Anterior cingulate cortex (tissue), 58 donors: ENCODE measurements at places on chromosomes 6 and 20.

DNA sequence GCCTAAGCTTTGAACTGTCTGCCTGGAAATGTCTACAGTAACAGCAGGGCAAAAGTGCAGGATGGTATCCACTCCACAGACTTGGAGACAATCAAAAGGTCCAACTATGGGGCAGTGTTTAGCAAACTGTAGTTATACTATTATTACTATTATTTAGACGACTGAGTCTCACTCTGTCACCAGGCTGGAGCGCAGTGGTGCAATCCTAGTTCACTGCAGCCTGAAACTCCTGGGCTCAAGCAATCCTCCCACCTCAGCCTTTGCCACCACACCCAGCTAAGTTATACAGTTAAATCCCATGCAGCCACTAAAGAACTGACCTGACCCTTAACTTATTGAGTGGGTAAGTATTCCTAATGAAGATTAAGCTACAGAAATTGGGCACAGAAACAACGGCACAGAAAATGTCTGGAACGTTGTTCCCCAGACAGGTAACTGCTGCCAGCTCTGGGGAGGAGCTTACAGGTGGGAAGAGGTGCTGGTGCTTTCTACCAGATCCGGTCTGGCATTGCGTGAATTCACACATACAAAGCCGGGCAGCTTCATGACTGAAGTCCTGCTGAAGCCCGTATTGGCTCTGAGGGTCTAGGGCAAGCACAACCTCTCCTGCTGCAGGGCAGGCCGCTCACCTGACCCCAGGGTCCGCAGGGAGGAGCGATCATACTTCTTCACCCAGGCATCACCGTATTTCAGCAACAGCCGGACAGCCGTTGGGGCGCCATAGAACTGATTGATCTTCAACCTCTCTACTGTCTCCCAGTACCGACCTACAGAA is 27.0 kb upstream of the APMAP start:
- DNase-seq: no peak

- no peak for DNase-seq
Observed at GRCh38 chr20:32796981-32797451, 22.7 kb upstream of the MAPRE1 start.

DNA sequence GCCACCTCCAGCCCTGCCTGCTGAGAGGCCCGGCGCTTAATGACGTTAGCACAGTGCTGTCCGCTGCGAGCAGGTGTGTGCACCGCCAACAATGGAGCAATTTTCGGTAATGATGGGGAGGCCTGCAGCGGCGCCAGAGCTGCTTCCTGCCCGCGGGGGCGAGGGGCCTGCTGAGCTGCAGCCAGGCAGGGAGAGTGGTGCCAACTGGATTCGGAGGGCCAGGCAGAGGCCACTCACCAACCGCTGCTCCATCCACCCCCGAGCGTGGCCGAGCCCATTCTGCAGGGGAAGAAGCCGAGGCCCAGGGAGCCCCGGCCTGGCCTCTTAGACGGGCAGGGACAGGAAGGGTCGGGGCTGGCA is 9.6 kb downstream of the HRH3 start:
- DNase-seq: no peak

DNA sequence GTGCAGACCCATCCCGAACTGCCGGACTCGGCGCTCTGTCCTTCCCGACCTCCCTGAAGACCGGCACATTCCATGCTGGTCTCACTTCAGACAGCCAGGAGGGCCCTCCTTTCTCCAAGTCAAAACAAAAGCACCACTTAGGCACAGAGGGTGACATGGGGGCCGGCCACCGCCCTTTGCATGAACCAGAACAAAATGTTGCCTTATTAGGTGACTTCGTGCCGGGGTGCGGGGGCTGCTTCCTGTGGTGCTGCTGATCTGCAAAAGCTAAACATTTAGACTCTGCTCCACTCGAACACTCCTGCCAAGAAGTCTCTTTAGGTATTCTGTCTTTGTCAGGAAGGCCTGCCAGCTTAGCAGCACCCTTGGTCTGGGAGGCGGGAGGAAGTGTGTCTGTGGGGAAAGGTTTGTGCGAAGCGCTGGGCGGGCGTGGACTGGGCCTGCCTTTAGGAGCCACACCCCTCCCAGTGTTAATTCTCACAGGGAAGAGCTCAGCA is 133.8 kb downstream of the SMOC2 start:
- no peak for DNase-seq

GRCh38 chr6:98716341-98716740 is 118.0 kb upstream of the POU3F2 start:
- no peak for DNase-seq

DNA sequence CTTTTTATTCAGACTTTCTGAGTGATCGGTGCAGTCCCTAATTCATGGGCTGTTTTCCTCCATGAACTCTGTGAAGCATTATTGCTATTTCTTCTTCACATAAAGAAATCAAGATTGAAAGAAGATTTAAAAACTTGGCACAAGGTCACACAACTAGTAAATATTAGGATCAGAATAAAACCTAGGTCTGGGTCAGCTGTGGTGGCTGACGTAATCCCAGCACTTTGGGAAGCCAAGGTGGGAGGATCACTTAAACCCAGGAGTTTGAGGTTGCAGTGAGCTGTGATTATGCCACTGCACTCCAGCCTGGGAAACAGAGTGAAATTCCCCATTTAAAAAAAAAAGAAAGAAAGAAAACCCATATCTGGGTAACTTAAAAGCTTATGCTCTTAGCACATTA is 1.4 kb downstream of the ZSCAN9 start:
- no peak for DNase-seq

GRCh38 chr6:16436550-16436949 is 198.2 kb downstream of the GMPR start:
- DNase-seq: no peak

- DNase-seq: no peak
Observed at GRCh38 chr20:7291323-7291943, 523.9 kb downstream of the BMP2 start.

DNA sequence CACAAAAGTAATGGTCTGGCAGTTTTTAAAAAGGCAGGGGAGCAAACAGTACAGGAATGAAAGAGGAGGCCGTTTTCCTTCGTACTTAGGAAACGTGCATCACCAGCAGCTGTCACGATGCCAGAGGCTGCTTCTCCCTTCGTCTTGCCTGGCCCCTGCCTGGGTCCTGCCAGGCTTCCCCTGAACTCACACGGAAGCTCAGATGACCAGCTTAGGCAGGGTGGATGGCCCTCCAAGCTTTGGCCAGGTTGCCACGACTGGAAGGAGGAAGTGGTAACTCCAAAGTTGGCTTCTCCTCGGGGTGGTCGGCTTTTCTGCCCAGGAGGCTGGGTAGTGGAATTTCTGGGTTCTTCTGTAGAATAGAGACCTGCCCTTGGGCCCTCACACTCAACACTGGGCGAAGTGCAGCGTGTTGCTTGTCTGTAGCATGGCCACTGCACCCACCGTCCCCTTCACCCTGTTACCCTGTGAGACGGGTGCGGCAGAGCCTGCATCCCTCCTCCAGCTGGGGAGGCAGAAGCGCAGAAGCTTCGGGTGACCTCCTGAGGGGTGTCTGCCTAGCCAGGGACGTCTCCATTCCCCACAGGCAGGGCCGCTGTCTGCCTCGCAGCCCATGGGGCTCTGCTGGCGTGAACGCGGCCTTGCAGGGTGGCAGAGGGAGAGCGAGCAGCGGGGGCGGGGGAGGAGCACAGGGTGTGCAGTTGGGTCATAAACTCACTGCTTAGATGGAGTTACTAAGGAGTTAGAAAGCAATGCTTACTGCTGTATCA is 18.4 kb upstream of the RBM38 start:
- no peak for DNase-seq

DNA sequence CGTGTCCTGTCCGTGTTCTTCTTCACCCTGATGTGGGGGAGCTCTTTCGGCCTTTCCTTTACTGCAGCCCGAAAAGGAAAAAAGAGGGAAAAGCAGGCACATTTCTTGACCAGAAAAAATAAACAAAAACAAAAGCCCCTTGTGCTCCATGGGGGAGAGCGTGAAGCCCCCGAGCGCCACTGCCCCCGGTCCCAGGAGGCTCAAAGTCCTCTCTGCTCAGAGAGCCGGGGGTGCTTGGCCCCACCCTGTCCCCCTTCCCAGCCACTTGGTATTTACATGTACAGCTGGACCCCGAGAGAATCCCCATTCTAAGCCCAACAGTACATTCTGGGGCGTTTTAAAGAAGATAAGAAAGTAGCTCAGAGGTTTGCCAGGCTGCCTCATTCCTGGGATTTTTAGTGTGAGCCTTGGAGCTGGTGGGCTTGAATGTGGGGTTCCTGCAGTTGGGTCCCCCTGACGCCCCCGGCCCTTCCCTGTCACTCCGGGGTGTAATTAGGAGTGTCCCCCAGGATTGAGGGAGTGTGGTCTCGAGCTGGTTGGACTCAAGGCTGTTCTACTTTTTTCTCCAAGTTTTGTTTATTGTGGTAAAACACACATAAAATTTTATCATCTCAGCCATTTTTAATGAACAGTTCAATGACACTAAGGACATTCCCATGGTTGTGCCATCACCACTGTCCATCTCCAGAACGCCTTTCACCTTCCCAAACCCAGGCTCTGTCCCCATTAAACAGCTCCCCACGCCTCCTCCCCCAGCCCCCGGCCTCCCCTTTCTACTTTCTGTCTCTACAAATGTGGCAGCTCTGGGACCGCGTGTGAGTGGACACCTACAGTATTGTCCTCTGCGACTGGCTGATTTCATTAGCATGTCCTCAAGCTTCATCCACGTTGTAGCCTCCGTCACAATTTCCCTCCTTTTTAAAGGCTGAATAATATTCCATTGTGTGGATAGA is 55.7 kb upstream of the BHLHE23 start:
- DNase-seq: no peak

DNA sequence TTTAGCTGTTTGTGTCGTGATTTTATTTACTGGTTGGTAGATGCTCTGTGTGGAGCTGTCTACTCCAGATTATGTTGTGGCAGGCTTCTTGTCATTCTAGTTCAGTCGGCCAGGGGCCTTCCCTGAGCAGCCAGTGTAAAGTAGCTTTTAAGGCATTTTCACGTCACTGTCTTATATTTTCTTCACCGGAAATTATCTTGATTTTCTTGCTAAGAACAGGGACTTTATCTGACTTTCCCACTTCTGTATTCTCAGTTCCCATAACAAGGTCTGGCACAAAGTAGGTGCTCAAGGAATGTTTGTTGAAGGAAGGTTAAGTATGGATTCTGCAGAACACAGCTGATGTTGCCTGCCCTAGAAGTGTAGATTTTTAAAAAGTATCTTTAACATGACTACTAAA is 868 bp downstream of the LTV1 start:
- DNase-seq: no peak

GRCh38 chr20:21102603-21103311 is 3.4 kb downstream of the LINC00237 start:
- peak; percentile 49 for DNase-seq

- no peak for DNase-seq
Observed at GRCh38 chr20:46088409-46089166, 1.2 kb downstream of the NCOA5 start.

DNA sequence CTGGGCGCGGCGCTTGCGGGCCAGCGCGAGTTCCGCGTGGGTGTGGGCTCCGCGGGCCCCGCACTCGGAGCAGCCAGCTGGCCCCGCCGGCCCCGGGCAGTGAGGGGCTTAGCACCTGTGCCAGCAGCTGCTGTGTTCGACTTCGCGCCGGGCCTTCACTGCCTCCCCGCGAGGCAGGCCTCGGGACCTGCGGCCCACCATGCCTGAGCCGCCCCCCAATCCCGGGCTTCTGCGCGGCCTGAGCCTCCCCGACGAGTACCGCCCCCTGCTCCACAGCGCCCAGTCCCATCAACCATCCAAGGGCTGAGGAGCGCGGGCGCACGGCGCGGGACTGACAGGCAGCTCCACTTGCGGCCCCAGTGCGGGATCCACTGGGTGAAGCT is 36.2 kb downstream of the RIOK1 start:
- no peak for DNase-seq

- DNase-seq: no peak
Observed at GRCh38 chr20:8693709-8694108, 375.2 kb upstream of the PLCB4 start.
